ENCODE measurements at places on chromosomes 2 and 18.

- no peak for DNase-seq
Observed at GRCh38 chr2:216991563-216991962, 131.7 kb upstream of the TNP1 start.

DNA sequence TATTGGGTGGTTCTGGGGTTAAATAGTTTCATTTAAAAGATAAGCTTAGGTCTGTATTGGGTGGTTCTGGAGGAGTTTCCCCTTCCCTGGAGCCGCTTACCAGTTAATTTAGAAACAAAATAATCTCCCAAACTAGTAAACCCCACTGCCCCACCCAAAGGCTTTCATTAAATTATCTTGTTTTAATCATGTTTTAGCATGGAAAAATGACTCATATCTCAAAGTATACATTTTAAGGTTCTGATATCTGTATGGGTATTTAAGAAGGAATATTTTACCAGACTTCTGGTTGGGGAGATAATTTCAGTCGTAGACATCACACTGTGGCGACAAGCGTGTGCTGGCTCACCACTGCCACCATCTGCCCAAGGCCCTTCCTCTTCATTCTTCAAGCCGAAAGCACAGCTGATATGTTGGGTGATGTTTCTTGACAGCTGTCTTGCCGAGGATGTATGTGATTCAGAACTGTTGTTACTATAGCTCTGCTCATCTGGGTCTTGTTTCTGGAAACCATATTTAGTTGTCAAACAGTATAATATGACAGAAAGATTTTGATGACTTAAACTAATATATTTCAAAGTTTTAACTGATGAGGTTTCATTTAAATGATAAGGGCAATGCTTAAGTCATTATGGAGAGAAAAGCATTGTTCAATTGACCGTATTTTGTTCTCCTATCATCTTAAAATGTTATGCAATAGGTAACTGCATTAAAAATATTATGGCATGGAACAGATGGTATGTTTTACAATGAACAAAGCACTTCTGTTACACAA is 5.1 kb downstream of the FIGLA start:
- DNase-seq, result no peak

DNA sequence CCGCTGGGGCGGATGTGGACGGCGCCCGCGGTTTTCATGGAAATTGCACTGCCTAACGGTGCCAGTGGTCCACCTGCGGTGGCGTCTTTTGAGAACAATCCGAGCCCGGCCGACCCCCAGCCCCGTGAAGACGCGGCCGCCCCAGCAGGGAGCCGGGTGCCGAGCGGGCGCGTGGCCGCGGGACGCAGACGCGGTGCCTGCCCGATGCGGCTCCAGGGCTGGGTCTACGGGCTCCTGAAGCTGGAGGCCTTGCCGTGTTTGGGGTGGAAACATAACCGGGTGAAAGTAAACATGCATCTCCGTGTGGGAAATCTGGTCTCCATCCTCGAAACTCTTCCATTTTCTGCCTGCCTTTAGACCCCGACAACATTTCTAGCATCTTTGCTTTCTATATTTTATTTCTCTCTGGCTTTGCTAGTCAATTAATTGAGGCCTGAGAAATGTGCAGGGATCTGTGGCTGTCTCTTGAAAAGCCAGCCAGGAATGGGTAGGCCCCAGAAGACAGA is 572 bp downstream of the INPP4A start:
- DNase-seq, result no peak

DNA sequence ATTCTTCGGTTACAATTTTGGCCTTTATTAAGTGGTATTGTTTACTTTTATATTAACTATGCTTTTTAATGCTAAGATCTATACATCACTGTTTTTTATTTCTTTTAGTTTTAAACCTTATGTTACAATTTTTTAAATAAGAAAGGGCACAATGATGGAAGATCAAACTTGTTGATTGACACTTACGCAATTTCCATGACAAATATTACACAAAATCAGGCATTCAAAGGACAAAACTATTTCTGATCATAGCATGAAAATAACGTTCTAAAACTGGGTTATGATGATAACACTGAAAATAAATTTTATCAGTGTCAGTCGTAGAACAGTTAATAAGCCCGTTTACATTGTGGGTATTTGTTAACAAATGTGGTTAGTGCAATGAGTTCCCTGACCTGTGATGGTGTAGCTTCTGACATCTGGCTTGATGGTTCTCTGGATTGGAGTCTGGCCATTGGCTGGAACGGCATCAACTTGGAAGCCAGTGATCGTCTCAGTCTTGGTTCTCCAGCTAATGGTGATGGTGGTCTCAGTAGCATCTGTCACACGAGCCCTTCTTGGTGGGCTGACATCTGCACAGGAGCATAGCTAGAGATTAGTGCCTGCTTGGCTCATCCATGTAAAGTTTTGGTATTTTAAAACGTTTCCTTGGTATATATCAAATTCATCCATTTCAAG is 59.6 kb downstream of the FN1 start:
- DNase-seq, result no peak

- DNase-seq, result no peak
Observed at GRCh38 chr2:30628341-30628740, 178.9 kb downstream of the CAPN13 start.

DNA sequence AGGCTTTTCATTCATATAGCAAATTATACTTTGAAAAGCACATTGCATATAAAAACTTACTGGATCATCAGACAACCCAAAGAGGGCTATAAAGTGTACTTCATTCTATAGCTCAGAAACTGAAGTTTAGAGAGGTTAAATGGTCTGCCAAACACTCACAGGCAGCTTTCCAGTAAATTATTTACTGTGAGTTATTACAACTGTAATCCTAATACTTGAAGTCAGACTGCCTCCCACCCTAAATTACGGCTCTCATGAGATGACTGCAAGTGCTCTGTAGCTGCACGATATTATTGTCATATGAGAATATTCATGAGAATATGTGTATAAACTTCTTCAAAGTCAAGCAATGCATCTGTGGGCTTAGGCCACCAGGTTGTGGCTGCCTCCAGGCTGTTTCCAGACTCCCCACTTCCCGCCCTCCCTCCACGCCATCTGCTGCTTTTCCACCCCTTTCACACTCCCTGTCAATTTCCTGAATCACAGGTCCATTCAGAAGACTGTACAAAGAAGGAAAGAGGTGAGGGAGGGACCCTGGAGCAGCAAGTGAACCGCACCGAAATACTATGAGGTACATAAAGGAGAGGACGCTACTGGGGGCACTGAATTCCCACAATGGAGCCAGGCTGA is 111.1 kb upstream of the SPOPL start:
- no peak for DNase-seq

Data from stimulated activated CD8-positive, alpha-beta memory T cell treated with anti-CD3 and anti-CD28 coated beads, Interleukin-4, amount 100 ng/mL, for 1 hour (primary cell).